ENCODE measurements at places on chromosomes 7 and 10. TPM values are rescaled to one million over a fixed set of nuclear protein-coding genes. Genes with fewer than 3 reads are reported as not detected.

The RSBN1L gene
- total RNA-seq: 92.9 TPM

GRCh38 chr10:112649006-112649821, 202.2 kb downstream of the VTI1A start:
- no peak for DNase-seq

DNA sequence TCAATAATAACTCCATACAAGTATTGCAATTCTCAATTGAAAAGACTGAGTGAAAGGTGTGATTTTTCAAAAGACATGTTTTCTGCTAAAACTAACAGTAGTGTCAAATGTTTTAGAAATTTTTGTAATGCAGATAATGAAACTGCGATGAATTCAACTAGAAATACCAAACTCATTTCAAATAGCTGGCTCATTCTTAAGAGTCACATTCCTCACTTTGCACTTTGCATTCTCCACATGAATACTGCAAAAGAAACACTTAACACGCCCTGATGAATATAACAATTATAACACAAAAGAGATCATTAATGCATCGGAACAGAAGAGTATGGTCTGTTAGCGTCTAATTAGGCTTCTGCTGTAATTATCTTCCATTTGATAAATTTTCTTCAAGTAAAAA, 15.5 kb upstream of the TSPAN12 start:
- no peak for DNase-seq

DNA sequence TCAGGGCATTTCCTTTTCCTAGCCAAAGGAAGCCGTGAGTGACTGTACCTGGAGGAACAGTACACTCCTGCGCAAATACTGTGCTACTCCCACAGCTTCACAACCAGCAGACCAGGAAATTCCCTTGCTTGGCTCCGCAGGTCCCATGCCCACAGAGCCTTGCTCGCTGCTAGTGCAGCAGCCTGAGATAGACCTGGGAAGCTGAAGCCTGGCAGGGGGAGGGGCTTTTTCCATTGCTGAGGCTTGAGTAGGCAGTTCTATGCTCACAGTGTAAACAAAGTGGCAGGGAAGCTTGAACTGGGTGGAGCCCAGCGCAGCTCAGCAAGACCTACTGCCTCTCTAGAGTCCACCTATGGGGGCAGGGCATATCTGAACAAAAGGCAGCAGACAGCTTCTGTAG, 291.2 kb downstream of the HGF start:
- DNase-seq: no peak

DNA sequence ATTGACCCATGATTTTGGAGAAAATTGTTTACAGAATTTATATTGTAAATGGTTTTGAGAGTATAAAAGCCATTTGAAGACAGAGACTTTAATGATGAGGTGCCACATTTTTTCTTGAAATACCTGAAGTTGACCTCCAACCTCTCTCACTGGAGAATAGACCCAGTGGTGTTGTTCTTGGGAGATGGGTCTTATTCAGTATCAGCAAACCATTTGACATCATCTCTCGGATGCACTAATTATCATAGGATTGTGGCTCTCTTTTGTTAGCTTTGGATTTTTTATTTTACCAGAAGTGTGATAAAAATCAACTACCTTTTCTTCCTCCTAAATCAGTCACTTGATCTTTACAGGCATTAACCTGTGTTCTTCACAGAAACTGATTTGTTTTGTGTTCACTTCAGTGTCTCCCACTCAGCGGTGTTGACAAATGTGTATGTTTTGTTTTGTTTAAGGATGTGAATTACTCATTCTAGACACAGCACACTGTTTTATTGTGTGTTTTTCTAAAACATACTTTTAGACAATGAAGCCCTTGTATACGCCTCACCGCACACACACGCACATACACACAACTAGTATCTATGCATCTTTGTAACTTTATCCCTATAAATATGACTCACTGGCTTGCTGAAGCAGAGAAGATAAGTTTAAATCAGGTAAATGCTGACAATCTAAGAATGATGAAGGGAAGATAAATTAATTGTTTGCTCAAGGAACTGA, 455.6 kb downstream of the INHBA start:
- no peak for DNase-seq

The FGL2 gene
- 2.9 TPM for total RNA-seq

DNA sequence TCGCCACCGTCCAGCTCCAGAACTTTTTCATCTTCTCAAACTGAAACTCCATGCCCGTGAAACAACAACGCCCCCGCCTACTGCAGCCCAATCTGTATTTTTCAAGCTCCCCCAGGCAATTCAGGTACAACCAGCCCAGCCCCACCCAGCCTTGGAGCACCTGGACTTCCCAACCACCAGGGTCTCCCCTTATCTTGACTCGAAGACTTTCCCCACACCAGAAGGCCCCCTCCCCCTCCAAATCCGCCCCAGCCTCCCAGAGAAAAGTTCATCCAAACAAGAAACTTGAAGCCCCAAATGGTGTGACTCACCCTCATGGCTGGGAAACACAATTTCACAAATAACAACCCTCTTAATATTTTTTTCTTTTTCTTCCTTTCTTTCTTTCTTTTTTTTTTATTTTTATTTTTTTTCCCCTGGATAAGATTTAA, 10.6 kb downstream of the ZCCHC24 start:
- DNase-seq: no peak

DNA sequence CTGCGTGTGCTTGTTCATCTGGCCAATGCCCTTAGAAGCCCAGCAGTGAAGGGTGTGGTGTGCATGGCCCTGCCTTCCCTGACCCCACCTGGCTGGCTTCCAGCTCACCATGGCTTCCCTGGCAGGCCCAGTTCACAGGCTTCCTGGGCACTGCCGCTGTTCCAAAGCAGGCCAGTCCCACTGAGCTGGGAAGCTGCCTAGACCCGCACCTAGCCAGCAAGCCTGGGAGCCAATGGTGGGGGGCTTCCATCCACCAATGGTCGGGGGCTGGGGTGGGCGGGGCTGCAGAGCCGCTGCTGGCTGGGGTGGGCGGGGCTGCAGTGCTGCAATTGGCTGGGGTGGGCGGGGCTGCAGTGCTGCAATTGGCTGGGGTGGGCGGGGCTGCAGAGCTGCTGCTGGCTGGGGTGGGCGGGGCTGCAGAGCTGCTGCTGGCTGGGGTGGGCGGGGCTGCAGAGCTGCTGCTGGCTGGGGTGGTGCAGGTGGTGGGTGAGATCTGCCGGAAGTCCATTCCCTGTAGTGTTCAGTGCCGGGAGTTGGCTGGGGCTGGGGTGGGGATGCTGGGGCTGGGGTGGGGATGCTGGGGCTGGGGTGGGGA, 12.4 kb downstream of the CALY start:
- no peak for DNase-seq

The C10orf62 gene
- total RNA-seq: not detected

- no peak for DNase-seq
These were observed 9.3 kb upstream of the TNS3 start for GRCh38 chr7:47591089-47591654.

DNA sequence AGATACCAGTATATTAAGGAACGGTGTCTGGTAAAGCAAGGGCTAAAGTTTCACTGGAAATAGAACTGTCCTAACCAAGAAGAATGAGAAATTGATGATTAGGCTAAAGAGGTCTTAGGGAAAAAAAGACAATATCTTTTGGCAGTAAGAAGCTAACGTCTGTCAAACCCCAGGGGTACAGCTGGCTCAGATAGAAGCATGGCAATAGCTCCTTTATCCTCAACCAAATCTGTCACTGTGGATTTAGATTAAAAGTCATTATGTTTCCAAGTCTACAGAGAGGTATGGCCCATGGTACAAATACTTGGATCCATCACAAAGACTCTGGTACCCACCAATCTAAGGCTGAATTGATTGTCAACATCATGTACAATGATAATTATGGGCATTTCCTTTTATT, 8.6 kb upstream of the SLC16A9 start:
- no peak for DNase-seq

DNA sequence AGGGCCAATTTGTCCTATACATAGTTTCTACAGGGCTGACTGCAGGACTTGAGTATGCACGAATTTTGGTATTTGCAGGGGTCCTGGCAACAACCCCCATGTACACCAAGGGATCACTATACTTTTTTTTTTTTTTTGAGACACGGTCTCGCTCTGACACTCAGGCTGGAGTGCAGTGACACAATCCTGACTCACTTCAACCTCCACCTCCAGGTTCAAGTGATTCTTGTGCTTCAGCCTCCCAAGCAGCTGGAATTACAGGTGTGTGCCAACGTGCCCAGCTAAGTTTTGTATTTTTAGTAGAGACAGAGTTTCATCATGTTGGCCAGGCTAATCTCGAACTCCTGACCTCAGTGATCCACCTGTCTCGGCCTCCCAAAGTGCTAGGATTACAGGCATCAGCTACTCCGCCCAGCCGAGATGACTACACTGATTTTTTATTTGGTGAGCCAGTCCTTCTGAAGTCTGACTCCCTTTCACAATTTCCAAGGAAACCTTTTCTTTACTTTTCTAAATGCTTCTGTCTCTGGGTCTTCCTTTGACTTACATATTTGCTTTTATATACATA, 19.8 kb downstream of the CFAP70 start:
- DNase-seq: no peak

- no peak for DNase-seq
These were observed 26.6 kb upstream of the PLA2G12B start for GRCh38 chr10:72981028-72981881.

DNA sequence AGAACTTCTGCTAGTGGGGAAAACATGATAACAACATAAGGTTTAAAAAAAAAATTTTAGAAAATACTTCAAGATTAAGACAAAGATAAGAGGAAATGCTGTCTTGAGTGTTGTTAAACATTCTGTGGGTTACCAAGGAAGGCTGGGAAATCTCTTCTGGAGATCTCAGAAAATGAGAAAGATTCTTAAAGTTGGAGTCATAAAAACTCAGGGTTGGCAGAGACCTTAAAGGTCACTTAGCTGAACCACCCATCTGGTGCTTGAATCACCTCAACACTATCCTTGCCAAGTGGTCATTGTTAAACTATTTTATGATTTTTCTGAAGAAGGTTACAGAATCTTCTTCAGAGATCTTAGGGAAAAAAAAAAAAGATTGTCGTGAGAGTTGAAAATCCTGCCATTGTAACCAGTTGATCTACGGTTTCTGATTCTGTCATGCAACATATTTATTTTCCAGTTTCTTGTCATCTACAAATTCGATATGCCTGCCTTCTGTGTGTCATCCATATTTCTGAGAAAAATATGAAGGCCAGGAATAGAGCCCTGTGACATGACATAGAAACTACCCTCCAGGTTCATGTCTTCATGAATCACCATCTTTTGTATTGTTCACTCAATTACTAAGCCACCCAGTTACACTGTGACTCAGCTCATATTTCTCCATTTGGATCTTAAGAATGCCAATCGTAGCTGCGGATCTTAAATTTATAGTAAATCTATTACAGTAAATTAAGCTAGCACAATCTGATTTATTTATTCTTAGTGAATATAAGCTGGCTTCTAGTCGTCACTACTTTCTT, 179.2 kb downstream of the ST7 start:
- DNase-seq: no peak

DNA sequence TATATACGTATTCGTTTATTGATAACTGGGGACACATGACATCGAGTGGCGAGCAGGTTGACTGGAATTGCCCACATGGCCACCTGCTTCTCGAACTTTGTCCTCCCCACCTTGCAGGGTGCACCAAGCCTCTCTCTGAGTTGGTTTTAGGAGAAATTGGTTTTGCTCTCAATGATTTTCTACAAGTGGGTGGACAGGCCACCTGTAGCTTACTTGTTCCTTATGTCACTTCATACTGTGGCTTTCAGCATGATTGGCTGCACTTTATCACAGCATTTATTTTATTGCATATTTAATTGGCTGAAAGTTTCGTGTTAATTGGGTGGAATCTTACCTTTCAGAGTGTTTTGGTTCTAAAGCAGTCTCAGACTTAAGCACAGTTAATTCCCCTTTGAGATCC, 215.6 kb upstream of the SHH start:
- DNase-seq: no peak

DNA sequence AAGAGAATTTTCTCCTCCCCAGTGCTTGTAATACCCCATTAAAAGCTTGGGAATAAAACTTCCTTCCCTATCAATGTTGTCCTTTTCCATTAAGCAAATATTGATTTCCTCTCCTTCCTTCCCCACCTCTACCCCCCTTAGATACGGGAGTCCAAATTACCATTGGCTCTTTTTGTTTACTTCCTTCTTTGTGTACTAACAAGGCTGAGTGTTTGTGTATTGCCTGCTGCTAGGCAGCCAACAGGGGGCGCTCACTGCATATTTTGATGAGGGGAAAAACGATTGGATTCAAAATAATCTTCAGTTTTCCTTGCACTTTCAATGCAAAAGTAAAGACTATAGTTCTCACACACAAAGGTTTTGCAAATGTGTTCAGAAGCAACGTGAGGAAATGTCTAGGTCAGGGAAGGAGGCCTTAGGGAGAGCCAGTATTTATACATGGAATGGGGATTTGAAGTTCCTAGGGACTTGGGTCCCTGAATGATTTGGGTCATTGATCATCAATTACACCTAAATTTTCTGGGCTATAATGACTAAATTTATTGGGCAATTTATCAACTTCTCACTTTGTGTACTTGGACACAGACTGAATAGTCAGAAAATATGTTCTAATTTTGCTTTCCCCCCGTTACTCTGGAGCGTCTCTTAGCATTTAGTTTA, 23.6 kb upstream of the VPS41 start:
- peak; percentile 20 for DNase-seq

DNA sequence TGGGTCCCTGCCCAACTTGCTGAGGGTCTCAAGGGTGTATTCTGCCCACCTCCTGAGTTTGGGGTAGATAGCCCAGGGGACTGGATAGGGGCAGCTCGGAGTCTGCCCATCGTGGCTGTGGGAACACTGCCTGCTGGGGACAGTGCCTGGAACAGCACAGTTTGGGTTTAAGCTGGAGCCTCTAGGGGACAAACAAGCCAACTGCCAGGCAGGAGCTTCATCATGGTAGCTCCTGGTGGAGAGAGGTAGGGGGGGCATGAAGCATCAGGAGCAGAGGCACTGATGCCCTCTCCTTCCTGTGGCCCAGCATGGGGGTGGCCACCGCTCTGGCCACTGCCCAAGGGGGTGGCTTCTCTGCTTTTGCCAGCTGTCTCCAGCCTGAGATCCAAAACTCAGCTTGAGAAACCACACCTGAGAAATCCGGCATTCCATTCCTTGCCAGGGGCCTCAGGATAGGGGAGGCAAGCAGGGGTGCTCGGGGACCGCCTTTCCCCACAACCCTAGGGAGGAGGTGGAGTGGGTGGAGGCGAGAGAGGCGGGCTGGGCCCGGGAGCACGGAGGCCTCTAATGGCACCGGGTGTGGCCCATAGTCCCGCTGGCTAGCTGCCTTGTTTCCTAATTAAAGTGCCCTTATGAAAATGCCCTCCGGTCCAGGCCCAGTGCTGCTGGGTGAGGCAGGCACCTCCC, 47.6 kb downstream of the UNC5B start:
- DNase-seq: no peak

GRCh38 chr7:141003172-141004065, 11.3 kb downstream of the MRPS33 start:
- no peak for DNase-seq

GRCh38 chr7:102974366-102975236, 61.8 kb downstream of the LRRC17 start:
- no peak for DNase-seq

DNA sequence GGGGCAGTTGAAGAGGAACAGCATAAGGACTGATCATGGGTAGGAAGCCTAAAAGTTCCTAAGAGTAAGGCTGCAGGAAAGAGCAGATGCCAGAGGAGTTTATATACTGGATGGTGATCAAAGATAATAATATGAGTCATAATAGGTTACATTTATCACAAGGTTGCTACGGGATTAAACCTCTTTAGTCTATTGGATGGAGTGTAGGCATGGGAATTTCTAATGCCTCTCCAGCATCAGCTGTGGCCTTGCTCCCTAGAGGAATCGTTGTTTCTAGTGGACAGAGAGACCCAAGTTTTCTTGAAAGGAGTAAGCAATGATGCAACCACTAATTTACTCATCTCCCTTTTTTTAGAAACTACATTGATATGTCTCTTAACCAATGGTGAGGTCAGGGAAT, 213.4 kb downstream of the GPR37 start:
- DNase-seq: no peak
